ENCODE measurements at places on chromosomes 7 and 10.

GRCh38 chr7:140155428-140155827 is 21.4 kb downstream of the KDM7A start:
- no peak for DNase-seq

GRCh38 chr7:154256150-154256549 is 204.0 kb downstream of the DPP6 start:
- DNase-seq: no peak

DNA sequence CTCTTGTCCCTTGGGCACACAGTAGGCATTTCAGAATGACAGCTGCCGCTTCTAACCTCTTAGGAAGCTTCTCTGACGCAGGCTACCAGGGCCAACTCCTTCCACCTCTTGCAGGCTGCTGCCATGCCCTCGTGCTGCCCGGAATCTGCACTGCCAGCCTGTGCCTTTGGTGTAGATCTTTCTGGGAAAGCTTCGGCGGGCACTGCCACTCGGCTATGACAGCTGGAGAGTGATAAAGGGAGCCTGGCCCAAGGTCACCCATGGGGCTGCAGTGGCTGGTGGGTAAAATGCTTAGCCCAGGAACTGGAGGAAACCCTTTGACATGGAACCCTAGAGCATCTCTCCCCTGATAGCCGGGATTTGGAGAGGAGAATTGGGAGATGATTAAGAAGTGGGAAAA is 78.0 kb upstream of the C1QL3 start:
- DNase-seq: no peak

- no peak for DNase-seq
These were observed 55.0 kb downstream of the RAB11FIP2 start for GRCh38 chr10:117991701-117992100.

- DNase-seq: no peak
These were observed 21.8 kb upstream of the MRC1 start for GRCh38 chr10:17787087-17787961.

DNA sequence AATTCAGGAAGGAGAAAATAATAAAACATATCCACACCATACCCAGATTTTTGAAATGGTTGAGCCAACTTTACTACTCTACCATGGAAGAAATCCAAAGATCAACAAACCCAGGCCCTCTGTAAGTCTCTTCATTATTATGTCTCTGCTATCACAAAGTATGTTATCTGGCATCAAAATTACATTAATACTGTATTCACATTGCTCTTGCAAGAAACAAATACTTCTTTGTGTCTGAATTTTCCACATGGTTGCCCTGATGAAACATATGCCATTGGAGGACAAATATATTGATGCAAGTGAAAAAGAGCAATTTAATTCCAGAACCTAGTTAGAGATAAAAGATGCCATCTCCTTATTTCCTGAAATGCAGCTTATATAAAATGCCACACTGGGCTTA is 204.0 kb downstream of the FZD1 start:
- DNase-seq: no peak

DNA sequence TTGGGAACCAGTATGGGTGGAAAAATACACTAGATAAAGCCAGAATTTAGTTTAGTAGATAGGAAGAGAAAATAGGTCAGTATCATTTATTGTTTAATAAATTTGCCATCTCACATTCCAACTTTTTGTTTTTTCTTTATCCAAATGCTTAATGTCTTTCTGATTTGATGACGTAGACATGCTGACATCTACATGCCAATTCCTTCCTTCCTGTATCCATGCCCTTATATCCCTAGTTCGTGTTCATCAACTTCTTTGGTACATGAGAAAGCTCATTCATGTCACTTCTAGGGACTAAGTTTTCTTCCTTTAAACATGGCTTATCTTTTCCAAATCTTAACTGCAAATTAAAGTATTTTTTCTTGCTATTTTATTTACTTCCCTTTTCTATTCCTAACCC is 30.5 kb upstream of the ING3 start:
- no peak for DNase-seq

- no peak for DNase-seq
These were observed 1.1 kb upstream of the DMTF1 start for GRCh38 chr7:87151002-87151728.

DNA sequence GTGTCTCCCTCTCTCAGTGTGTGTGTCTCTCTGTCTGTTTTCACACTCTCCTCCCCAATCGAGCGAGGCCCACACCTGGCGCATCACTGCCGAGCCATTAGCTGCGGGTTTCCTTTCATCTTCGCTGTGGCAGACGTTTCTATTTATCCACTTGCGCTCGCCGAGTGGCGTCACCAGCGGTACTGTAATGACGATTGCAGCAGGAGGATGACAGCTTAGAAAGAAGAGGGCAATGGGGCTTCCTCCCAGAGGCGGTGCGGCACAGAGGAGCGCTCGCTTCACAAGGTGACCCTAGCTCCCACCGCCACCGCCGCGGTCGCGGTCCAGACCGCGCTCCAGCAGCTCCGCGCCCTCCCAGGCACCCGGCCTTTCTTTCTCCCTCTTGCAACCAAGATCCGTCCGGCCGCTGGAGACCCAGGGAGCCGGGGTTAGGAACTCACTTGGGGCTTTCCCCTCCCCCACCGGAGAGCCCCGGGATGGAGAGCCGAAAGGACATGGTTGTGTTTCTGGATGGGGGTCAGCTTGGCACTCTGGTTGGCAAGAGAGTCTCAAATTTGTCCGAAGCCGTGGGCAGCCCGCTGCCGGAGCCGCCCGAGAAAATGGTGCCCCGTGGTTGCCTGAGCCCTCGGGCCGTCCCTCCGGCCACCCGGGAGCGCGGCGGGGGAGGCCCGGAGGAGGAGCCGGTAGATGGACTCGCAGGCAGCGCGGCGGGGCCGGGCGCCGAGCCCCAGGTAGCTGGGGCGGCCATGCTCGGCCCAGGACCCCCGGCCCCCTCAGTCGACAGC is at the start of gene EVX1:
Gene EVX1, plus strand, starts transcription at position 248 of the 785 bp plus-strand sequence. Its CDS starts 229 bp downstream, at position 477.
- DNase-seq: no peak
